ENCODE measurements at places on chromosomes 2 and 18.

DNA sequence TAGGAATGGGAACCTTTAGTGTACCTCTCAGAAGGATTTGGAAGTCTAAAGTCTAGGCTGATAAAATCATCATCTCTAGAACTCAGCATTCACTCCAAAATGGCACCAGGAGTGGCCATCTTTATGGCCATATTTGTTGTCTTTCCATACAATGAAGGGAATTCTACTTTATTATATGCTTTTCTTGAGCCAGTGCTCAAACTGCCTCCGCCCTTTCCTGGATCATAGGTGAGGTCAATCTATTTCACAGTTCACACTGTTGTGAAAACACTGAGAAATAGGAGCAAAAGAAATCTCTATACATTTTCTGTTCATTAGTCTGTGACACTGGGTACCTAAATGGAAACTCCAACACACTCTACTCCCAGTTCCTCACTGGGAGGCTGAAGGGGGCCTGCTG is 55.6 kb downstream of the SP110 start:
- no peak for DNase-seq

DNA sequence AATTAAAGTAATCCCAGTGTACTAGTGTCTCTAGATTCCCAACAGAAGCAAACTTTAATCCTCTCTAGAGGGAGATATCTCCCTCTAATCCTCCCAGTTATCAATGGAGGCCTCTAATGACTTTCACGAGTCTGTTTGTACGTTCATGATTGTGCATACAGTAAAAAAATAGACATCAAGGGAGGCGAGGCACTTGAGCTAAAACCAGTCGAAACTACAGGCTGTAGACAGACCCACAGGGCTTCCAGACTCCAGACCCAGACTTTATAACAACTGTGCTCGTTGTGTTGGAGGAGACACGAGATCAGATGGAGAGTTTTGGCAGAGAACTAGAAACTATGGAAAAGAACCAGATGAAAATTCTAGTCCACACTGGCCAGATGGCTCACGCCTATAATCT is 7.0 kb downstream of the DGKD start:
- no peak for DNase-seq

DNA sequence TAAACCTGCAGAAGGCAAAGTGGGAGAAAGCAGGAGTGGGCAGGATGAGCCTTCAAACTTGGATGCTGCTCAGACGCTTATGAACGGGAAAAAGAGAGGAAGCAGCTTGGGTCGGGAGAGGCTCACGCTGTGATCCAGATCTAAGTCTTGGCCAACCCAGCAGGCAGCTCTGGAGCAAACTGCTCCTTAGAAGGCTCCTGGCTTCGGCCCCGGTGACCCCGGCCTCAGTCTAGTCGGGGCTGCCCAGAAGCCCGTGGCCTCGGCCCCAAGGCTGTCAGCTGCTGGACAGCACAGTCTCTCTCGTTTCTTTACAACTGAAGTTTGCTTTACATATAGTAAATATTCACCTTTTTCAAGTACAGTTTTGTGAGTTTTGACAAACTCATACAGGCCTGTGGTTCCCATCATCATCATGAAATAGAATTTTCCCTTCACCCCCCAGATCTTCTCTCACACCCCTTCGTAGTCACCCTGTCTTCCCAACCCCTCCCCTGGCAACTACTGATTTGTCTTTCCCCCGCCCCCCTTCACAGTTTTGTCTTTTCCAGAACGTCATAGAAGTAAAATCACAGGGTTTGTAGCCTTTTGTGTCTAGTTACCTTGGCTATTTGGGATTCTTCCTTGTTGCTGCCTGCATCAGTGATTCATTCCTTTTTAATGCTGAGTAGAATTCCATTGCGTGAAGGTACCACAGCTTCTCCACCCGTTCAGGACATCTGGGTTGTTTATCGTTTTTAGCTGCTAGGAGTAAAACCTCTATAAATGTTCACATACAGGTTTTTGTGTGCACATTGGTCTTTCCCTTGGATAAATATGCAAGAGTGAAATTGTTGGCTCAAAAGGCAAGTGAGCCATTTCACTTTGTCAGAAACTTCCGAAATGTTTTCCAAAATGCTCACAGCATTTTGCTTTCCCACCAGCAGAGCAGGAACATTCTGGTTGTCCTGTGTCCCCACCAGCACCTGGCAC is 35.1 kb downstream of the MYO7B start:
- DNase-seq, result no peak

DNA sequence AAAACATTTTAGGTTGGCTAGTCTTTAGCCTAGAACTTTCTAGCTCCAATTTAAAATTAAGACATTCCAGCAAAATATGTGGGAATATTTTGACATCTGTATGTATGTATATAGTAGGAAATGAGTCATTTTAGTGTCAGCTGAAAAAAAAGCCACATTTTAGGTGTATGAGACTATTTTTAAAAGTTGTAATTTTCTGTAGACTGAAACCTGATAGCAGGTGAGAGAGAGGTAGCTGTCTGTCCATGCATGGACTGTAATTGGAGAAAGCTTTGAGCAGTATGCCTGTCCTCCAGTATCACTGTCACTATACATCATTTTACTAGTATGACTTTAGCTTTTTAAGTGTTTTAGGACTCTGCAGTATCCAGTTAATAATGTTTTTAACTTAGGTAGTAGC is 26.1 kb upstream of the PPP1R1C start:
- no peak for DNase-seq

- DNase-seq, result no peak
These were observed 100.9 kb upstream of the SERTAD2 start for GRCh38 chr2:64754570-64754969.

GRCh38 chr2:197809064-197809463 is 4.7 kb downstream of the PLCL1 start:
- DNase-seq, result no peak

GRCh38 chr2:71812736-71813135 is 334.9 kb downstream of the CYP26B1 start:
- no peak for DNase-seq

DNA sequence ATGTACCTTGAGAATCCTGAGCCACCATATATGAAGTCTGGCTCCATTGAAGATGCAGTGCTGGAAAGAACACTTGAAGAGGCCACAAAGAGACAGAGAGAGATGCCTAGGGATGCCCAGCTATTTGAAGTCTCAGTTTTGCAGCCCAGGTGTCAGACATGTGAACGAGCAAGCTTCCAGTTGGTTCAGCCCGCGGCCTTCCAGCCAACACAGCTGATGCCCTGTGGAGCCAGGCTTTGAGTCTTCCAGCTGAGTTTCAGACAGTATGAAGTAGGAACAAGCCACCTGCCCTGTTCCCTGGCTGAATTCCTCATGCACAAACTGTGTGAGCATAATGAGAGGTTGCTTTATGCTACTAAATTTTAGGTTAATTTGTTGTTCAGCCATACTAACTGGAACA is 108.8 kb downstream of the SPHKAP start:
- no peak for DNase-seq

DNA sequence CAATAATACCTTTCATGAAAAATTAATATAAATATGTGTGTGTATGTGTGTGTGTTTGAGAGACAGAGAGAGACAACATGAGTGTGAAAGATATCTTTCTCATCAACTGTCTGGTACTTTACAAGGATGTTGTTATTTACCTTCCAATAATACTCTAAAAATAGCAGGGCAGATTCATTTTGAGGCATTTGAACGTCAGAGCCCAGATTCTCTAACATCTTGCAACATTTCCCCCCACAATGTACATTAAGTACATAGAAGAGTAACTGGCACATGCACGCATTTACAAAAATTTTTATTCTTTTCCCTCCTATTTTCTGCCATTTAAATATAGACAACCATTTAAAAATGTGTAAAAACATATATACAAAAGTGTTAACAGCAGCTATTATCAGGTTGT is 100.9 kb downstream of the PID1 start:
- no peak for DNase-seq

GRCh38 chr18:67875944-67876343 is 359.4 kb upstream of the DSEL start:
- no peak for DNase-seq

- peak; percentile 59 for DNase-seq
These were observed 10.2 kb downstream of the SP3 start for GRCh38 chr2:173955004-173955403.

DNA sequence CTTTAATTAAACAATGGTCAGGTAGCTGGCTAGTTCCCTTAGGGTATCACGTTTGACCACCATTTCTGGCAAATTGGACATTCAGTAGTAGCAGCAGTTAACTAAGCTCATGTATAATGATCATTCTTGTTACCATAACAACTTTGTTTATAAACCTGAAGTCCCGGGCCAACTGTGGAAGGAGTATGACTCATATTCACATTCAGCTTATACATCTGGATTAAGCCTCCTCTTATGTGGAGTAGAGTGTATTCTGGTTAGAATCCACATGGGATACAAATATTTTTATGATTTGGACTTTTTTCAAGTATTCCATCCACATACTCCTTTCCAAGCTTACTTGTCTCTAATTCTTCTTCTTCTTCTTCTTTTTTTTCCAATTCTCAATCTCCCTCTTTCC is 70.3 kb upstream of the ZSWIM2 start:
- no peak for DNase-seq

- no peak for DNase-seq
These were observed 46.2 kb downstream of the RPRM start for GRCh38 chr2:153432381-153432780.

- no peak for DNase-seq
These were observed 340.0 kb downstream of the CCDC85A start for GRCh38 chr2:56523816-56524215.

DNA sequence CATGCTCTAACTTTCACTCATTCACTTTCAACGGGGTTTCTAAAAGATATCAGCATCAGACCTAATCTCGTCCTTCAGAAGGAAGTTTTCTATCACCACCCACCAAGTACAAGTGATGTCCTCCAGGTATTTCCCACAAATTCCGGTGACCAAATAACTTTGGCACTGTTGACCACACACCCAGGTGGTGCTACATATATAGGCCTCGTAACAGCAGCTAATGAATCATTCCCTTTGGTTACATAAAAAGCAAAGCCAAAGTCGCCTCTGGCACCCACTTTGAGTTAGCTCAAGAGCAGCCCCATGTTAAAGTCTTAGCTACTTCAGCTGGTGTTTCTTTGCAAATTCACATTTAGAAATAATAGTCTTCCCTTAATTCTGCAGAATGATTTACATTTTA is 138.2 kb upstream of the OSR1 start:
- DNase-seq, result no peak

GRCh38 chr2:37350034-37350433 is 5.6 kb downstream of the QPCT start:
- no peak for DNase-seq

DNA sequence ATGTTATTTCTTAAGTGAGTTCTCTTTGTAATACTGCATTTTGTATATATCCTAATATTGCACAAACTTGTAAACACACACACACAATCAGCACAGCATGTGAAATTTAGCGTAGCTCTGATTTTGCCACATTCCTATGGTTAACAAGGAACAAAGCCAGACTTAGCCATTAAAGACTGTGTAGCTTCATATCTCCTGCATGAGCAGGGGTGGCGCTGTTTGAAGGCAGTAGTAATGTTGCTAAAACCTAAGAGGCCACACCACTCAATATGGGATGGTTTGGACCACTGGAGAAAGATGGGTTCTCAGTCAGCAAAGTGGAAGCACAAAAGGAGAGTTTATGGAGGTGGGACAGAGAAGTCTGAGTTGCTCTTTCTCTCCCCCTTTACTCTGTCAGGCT is 61.1 kb upstream of the RND3 start:
- no peak for DNase-seq

GRCh38 chr2:101369100-101369499 is 18.2 kb downstream of the CREG2 start:
- DNase-seq, result no peak

- DNase-seq, result peak; percentile 23
These were observed 14.7 kb downstream of the DAW1 start for GRCh38 chr2:227886149-227886548.

- DNase-seq, result no peak
These were observed 104.3 kb upstream of the PXDN start for GRCh38 chr2:1848599-1848995.

DNA sequence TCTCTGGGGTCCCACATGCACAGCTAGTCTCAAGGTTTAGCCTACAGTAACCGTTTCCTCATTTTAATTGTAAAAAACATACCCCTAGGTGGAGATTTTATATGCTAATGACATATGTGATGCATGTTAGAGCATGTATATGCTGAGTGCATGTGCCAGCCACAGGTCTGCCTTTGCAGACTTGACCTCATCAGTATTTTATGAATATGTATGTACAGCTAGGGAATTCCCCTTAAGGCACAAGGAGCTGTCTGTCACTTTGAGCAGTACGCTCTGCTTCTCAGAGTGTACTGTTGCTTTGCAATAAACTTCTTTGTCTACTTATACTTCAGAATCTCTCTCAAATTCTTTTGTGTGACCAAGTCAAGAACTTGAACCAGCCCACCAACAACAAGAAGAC is 131.2 kb upstream of the ERBB4 start:
- DNase-seq, result no peak

- DNase-seq, result no peak
These were observed 15.6 kb downstream of the KLF11 start for GRCh38 chr2:10059016-10059351.

DNA sequence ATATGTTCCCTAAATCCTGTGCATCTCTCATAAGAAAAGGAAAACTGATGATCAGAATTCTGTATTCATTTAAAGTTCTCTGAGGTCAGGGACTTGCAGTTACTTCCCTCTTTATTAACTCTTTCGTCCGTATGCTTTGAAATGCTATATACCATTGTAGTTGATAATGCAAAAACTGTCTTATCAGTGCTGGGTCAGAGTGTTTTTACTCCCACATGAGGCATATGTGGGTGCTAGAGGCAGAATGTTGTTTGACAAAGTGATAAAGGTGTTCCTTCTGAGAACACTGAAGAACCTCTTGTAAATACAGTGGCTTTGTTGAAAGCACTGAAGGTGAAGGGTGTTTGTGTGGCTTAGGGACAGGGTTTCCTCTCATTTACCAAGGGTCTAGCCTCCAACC is 136.5 kb upstream of the NFATC1 start:
- DNase-seq, result no peak

DNA sequence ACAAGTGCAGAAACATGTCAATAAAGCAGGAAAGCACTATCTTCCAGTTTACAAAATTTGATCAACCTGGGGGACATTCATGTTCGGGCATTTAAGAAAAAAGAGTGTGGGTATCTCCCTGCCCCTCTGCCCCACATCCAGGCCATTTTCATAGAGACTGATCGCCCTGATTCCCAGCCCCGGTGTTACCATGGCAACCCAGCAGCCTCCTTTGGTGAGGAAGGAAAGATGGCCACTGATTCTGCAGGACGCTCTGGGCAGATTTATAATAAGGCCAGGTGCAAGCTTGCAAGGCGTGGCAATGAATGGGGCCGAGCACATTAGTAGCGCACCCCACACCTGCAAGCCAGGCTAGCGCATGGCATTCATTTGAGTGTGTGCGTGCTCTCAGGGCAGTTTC is 36.7 kb upstream of the ARL4C start:
- DNase-seq, result no peak

GRCh38 chr2:102168026-102168771 is 18.6 kb upstream of the IL1RL2 start:
- DNase-seq, result no peak

- DNase-seq, result no peak
These were observed 233.9 kb upstream of the SP5 start for GRCh38 chr2:170481201-170481600.

DNA sequence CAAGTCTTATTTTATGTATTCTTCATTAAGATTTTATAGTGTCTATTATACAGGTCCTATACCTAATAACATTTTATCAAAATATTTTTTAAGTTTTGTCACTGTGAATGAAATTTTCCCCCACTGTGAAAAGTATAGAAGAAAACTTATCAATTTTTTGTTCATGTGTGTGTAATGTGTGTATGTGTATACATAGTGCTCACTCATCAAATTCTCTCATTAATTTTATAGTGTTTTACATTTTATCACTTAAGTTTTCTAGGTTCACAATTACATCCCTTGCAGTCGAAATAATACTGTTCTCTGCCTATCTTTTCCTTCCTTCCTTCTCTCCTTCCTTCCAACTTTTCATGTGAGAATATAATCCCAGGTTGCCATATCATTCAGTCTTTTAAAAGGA is 93.2 kb upstream of the FBXO11 start:
- no peak for DNase-seq

Data from HL-60 (cell line).